Epithelial cell of umbilical artery (primary cell): ENCODE measurements at places on chromosomes 3 and 15. TPM values are rescaled to one million over a fixed set of nuclear protein-coding genes. Genes with fewer than 3 reads are reported as not detected.

Gene CGNL1
- 19.2 and 35.9 TPM in 2 replicates for total RNA-seq

Gene PLA2G4E
- not detected in 2 replicates for total RNA-seq

Gene LEO1
- total RNA-seq, result 28.6 and 43.9 TPM in 2 replicates

Gene IL5RA
- not detected in 2 replicates for total RNA-seq

Gene MEX3B
- total RNA-seq, result 5.8 and 10.6 TPM in 2 replicates

Gene NUTM1
- total RNA-seq, result not detected in 2 replicates

Gene UPK1B
- total RNA-seq, result not detected in 2 replicates

Gene GOLGA8H
- 0.97 and 2.3 TPM in 2 replicates for total RNA-seq

Gene PLCB2
- total RNA-seq, result 3.9 and 7.8 TPM in 2 replicates

Gene ROPN1B
- not detected in 2 replicates for total RNA-seq

Gene SLC27A2
- total RNA-seq, result 0.61 TPM in 1 of 2 replicates, not detected in the other
